ENCODE measurements at places on chromosomes 7 and 10.

DNA sequence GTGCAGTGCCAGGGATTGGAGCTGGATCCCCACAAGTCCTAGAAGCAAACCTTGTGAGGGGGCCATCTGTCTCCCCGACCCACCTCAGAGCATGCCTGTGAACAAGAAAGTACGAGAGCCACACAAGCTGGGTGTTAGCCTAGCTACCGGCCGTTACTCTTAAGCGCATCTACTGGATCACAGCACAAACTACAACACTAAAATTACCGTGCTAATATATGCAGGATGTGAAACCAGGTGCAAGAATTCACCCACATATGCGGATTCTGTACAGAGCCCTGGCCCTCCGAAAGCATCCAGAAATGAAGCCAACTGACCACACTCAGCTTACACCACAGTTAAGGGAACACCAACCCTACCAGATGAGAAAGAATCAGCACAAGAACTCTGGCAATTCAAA is 16.0 kb upstream of the PRSS1 start:
- DNase-seq: no peak

DNA sequence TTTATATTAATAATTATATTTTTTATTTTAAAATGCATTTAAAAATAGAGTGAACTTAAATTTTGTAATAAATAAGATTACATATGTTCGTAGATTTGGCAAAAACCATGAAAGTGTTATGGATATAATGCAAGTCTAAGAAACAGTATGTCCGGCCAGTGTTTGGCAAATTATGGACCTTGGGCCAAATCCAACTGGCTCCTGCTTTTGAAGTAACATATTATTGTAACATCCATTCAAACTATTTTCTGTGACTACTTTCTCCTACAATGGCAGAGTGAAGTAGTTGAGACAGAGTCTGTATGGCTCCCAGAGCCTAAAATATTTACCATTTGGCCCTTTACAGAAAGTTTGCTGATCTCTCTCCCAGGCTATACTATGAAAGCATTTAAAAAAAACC is 38.9 kb downstream of the TMEM229A start:
- DNase-seq: no peak

GRCh38 chr10:80201608-80202141 is 3.7 kb downstream of the ANXA11 start:
- DNase-seq: no peak

DNA sequence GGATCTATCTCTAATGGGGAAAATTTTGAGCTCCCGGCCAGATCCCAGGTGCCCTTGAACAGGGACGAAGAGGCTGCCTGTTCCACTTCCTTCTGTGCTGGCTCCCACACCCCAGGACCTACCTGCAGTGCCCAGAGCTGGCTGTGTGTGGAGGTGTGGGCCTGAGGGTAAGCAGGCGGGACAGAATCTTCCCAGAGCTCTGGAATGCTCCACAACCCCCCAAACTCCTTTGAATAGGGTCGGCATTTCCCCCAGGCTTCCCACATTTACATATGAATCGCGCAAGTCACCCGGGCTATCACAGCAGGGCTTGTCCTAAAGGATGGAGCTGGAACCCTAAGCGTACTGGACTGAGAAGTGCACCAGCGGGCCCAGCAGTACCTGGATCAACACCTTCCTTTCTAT is 95.9 kb downstream of the DNMBP start:
- DNase-seq: no peak

GRCh38 chr10:77195101-77195500 is 442.5 kb downstream of the KCNMA1 start:
- peak; percentile 84 for DNase-seq

DNA sequence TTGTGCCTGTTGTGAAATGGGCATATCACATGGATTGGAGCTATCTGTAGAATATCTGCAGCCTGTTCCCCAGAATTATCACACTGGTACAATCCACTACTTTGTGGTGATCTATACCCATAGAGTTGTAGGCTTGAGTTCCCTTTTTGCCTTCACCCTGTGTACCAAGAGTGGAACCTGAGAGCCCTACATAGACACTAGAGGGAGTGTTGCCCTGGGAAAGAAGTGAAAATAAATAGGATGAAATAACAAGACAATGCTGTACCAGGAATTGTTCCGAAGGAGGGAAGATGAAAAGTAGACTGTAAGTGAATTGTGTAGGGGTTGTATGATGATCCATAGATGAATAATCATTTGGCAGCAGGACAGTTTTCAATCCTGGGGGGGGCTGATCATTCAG is 9.0 kb downstream of the SORCS3 start:
- no peak for DNase-seq

- DNase-seq: no peak
These were observed 454.7 kb upstream of the FOXK1 start for GRCh38 chr7:4227105-4228010.

DNA sequence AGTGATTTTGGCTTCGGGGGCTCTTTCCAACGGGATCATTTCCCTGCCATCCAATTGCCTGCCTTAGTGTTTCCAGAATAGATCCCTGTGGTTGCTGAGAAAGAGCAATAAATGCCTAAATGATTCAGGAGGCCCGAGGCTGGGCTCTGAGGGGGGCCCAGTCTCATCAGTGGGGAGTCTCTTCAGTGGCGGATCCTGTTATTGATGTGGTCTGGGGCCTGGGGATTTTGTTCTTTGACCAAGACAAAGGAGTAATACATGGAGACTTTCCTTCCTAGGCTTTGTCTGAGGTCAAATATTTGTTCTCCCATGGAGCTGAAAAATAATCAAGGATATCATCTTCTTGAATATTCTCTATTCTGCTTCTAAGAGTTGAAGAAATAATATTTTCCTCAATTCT is 40.8 kb downstream of the TAS2R41 start:
- DNase-seq: no peak

DNA sequence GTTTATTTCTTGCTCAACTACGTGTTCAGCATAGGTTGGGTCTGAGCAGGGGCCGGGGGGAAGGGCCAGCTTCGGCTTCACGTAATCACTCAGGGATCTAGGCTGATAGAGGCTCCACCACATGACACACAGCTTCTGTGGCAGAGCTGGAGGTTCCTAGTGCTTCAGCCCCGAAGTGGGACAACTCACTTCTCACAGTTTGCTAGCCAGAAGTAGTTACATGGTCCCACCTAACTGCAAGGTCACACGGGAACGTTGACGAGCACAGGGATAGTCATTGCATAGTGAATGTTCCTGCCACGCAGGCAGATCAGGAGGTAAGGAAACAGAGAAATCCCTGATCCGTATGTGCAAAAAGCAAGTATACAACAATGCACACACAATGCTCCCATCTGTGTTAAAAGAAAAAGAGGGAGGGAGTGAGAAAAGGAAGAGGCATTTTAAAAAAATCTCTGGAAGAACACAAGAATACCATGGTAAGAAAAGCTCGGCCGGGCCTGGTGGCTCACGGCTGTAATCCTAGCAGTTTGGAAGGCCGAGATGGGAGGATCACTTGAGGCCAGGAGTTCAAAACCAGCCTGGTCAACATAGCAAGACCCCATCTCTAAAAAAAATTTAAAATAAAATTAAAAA is 16.9 kb downstream of the SMURF1 start:
- peak; percentile 78 for DNase-seq

GRCh38 chr7:107687656-107688055 is 27.0 kb downstream of the SLC26A4 start:
- DNase-seq: peak; percentile 68

Data from brain microvascular endothelial cell (primary cell).